ENCODE measurements at places on chromosomes 11 and 22. TPM values are rescaled to one million over a fixed set of nuclear protein-coding genes. Genes with fewer than 3 reads are reported as not detected.
A peak's percentile ranks its signal among the peaks of the same experiment; 100 is the strongest.

- DNase-seq = no peak
Observed at GRCh38 chr22:48715511-48715910, 1112.2 kb downstream of the BRD1 start.

DNA sequence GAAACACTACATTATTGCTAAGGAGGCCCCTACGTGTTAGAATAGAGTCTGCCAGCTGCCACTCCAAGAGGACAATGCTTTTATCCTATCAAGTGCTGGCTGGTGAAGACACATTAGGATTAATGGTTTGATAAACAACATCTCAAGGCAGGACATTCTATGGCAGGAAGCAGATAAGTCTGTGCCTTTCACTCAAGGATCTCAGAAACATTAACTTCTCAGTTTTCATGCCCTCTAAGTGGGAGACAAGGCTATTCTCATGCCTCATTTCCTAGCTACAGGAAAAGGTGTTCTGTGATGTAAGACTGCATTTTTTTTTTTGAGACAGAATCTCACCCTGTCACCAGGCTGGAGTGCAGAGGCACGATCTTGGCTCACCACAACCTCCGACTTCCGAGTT is 23.5 kb upstream of the TIMP3 start:
- no peak for DNase-seq

DNA sequence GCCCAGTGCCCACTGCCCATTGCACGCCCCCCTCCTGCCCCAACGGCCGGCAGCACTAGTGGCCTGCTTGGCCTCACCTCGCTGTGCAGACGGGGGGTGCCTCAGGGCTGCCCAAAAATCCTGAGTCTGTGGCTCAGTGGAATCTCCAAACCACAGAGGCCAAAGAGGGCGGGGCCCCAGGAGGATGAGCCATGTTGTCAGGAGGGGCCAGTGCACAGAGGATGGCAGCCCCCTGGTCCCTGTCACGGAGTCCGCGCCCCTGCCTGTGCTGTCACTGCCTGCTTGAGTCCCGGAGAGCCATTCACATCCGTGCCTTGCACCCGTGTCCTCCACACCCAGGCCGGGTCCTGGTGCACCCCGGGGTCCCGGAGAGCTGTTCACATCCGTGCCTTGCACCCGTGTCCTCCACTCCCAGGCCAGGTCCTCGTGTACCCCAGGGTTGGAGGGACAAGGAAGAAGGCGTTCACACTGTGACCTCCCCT is 36.4 kb upstream of the MUC5AC start:
- DNase-seq = no peak

Gene TMA7B
- not detected for total RNA-seq

Gene GNAZ
- total RNA-seq = 0.86 TPM

Gene OR10D3
- not detected for total RNA-seq

DNA sequence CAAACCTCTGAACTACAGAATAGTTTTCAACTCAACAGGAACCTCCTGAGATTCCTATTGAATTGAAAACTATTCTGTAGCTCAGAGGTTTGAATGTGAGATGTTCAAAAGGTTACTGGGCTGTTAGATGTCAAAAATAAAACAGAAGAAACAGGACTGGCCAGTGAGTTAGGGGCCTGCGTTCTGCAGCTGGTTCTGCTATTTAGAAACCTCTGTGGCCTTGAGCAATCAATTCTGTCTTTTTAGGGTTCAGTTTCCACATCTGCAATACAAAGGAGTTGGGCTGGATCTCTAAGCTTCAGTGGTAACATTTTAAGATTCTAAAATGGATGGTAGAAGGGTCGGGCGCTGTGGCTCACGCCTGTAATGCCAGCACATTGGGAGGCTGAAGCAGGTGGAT is 55.8 kb downstream of the CLMP start:
- no peak for DNase-seq

Gene PRDM11
- total RNA-seq = 13.9 TPM

GRCh38 chr11:132050577-132051165 is 680.3 kb downstream of the NTM start:
- DNase-seq = no peak

DNA sequence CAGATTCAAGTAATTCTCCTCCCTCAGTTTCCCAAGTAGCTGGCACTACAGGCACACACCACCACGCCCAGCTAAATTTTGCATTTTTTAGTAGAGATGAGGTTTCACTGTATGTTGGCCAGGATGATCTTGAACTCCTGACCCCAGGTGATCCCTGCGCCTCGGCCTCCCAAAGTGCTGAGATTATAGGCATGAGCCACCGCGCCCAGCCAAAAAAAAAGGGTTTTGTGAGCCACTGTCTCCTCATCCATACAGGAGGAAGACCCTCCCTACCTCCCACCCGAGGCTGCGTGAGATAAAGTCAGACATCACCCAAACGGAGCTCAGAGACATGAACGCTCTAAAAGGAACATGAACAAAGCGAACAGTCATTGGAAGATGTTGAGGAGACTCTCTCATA is 745.7 kb downstream of the BRD1 start:
- no peak for DNase-seq

Gene WT1
- total RNA-seq = not detected

GRCh38 chr11:35851342-35851741 is 92.5 kb upstream of the LDLRAD3 start:
- DNase-seq = no peak

Gene TRIM48
- not detected for total RNA-seq

DNA sequence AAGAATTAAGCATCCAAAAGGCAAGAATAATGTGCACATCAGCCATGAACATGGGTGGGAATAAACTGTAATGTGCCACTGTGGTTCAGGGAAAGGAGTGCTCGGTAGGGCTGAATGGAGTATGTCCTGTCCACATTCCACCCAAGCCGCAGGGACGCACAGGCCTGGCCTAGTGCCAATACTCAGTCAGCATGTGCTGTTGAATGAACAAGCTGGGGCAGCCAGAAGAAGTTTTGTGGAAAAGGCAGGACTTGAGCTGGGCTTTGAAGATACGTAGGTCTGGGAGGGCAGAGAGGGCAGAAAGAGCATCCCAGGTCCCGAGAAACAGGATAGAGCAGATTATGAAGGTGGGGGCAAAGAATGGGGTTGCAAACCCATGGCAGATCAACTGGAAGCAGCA is 60.0 kb upstream of the PLET1 start:
- DNase-seq = peak; percentile 60

Gene SYT7
- total RNA-seq = 0.78 TPM

GRCh38 chr11:123562158-123562557 is 92.3 kb downstream of the SCN3B start:
- no peak for DNase-seq

DNA sequence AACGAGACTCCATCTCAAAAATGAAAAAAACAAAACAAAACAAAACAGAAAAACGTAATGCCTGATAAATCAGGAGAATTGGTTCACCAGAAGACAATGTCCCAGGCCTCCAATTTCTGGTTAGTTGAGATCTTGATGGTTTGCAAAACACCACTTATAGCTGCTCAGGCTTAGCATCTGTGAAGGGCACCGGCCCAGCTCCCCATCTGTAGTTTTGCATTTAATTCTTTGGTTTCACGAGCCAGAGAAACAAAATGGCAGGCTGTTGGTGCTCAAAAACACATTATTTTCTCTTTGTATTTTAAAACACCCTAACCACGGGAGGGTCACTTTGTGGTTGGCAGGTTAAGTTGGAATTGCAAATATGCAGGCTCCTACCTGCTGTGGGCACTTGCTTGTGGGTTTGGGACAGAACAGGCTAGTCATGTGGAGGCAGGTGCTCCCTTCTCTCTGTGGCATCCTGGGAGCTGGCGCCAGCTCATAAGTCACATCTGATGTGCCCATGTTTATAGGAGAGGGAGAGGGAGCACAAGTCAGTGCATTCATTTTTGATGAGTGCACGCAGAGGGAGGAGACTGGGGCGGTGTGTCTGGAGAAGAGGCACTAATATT is 145.9 kb downstream of the CEP164 start:
- no peak for DNase-seq

DNA sequence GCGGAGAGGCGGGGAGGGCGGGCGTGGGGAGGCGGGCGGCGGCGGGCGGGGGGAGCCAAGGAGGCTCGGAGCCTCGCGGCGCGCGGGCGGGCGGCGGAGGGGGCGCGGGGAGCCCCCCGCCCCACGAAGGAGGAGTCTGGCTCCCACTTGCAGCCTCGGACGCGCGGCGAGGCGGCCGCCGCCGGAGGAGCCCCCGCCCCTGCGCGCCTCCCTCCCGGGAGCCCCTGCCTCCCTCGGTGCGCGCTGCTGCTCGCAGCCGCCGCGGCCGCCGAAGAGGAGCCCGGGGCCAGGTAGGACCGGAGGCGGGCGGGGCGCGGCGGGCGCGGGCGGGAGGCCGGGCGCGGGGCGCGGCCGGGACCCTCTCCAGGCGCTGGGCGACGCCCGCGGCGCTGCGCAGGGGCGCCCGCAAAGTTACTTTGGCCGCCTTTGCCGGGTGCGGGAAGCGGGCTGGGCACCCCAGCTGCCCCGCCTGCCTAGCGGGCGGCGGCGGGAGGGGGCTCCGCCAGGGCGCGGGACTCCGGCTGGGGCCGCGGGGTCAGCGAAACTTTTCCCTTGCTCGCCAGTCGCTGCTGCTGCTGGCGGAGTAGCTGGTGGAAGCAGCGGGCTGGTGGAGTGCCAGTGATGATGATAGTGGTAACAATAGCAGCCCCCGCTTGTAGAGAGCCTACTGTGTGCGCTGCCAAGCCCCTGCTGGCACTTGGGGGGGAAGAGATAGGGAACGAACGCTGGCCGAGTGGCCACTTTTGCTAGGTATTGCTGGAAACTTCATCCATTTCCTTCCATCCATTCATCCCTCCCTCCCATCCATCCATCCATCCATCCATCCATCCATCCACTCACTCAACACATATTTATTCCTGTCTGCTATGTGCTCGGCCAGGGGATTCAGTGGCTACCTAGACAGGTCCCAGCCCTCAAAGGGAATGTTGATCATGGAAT is at the start of gene MPPED1:
MPPED1 (plus strand) TSS at position 146 of the 939 bp plus-strand sequence. CDS start 12,972 bp downstream, outside the sequence.
- DNase-seq = no peak

GRCh38 chr11:128852327-128853023 is 14.6 kb downstream of the KCNJ1 start:
- no peak for DNase-seq

GRCh38 chr22:32333141-32333768 is 24.4 kb upstream of the RFPL3 start:
- DNase-seq = no peak

- DNase-seq = no peak
Observed at GRCh38 chr11:70111269-70112016, 33.3 kb downstream of the ANO1 start.

GRCh38 chr22:29569011-29569678 is 11.8 kb downstream of the NIPSNAP1 start:
- no peak for DNase-seq

Gene DGCR6
- total RNA-seq = 0.44 TPM

Gene ADM2
- total RNA-seq = 0.69 TPM

- DNase-seq = no peak
Observed at GRCh38 chr11:106727256-106727655, 291.0 kb downstream of the GUCY1A2 start.

Gene MAFF
- total RNA-seq = 61.2 TPM

DNA sequence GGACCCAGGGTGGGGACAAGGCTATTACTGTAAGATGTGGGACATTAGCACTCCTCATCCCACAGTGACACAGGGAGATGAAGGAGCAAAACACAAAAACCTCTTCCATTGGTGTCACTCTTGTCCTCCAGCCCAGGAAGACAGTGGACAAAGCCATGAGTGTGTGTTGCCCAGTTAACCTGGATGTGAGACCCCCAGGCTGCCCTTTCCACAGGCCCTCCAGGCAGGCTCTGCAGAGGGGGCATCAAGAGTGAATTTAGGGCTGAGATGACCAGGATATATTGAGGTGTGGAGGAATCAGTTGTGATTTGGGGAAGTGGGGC is 111.3 kb downstream of the GGTLC2 start:
- DNase-seq = no peak

Gene SLC43A1
- 11.3 TPM for total RNA-seq

Gene OR5P2
- total RNA-seq = not detected

Gene SCGB1A1
- total RNA-seq = not detected

GRCh38 chr11:111309215-111309915 is 11.0 kb downstream of the POU2AF3 start:
- DNase-seq = no peak

Gene P4HA3
- total RNA-seq = 15.0 TPM

DNA sequence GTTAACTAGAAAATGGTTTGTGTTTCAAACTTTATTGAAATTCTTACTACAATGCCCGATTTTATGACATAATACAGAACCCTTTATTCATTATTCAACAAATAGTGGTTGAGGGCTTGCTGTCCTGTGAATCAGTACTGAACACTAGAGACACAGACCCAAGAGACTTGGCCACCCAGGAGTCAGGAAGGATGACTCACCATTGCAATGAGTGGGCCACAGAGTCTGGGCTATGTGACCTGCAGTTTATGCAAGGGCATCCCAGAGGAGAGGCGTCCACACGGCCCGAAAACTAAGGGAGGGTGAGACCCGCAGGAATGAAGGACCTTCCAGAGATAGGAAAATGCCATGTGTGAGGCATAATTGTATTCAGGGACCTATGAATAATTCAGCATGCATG is 143.8 kb upstream of the DDI1 start:
- DNase-seq = no peak

DNA sequence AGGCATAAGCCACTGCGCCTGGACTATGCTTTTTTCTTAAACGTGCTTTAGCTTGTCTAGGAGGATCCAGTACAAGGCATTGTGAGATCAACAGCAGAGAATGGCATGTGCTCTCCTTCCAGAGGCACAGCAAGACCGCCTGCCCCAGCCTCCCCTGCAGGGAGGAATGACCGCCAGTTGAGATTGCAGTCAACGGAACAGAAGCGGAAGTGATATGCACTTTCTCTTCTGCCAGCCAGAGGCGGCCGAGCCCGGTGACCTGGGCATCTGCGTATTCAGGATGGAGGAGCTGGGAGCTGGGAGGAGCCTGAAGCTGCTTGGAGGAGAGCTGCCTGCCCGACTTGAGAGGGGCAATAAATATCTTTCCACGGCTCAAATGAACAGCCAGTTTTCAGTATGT is 243.0 kb downstream of the CTTN start:
- no peak for DNase-seq

Gene SERPIND1
- 1.8 TPM for total RNA-seq

- no peak for DNase-seq
Observed at GRCh38 chr11:55658031-55658573, 3.9 kb upstream of the OR4C6 start.

DNA sequence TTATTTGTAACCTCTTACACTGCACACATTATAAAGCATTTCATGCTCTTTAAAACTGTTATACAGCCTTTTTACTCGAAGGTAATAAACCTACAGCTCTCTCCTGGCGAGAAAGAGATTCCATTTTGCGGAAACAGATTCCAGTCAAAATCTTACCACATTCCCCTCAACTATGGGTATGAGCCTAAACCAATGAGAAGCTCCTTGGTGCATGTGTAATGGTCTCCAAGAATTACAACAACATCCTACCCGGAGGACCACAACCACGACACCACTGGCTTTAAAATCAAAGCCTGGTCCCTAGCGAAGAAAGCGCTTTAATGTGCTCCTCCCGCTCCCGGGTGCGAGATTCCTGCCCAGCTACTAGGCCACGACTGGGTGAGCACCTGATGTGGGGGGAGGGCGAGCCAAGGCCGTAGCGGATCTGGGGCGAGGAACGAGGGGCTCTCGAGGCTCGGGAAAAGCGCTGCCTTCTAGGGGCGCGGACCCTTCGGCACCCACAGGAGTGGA is 821 bp downstream of the CELF1 start:
- peak; percentile 48 for DNase-seq

- DNase-seq = no peak
Observed at GRCh38 chr11:109401545-109401944, 20.4 kb upstream of the C11orf87 start.

Gene CD248
- not detected for total RNA-seq

All from endothelial cell of umbilical vein (primary cell).